Activated CD4-positive, alpha-beta memory T cell treated with anti-CD3 and anti-CD28 coated beads for 36 hours (primary cell): ENCODE measurements at places on chromosomes 5 and 9.

- DNase-seq = no peak
These were observed 273.7 kb upstream of the DMRT1 start for GRCh38 chr9:567747-568305.

GRCh38 chr5:76737846-76738245 lies 21.9 kb downstream of the F2R start:
- DNase-seq = peak; percentile 16

DNA sequence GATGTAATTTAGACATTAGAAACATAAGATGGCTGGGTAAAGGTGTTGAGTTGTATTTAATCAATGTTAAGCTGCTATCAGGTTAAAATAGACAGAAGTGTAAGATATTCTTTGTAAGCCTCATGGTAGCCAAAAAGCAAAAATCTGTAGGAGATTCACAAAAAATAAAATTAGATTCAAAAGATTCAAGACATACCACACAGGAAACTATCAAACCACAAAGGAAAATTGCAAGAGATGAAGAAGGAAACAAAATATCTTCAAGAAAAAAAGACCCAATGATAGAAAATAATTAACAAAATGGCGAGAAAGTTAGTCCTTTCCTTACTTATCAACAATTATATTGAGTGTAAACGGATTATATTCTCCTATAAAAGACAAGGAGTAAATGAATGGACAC lies 15.3 kb downstream of the XRCC4 start:
- DNase-seq = no peak

DNA sequence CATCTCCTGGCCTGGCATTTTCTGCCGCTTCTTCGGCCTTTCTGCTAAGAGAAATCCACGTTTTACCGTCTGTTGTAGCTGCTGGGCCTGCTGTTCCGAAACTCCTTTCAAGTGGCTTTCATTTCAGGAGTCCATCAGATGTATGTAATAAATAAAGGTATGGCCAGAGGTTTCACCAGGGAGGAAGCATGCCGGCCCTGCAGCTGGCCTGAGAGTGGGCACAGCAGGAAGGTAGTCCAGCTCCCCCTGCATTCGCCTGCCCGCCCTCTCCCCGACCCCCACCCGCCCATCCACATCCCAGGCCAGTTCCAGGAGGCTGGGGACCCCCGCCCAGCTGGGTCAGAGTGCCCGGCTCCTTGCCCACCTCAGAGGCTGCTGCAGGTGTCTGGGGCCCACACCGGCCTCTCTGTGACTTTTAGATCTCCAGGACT lies 46.4 kb upstream of the EXOC3 start:
- no peak for DNase-seq

- DNase-seq = no peak
These were observed 52.5 kb downstream of the EFNA5 start for GRCh38 chr5:107618242-107618641.

- no peak for DNase-seq
These were observed 431.4 kb upstream of the CCNG1 start for GRCh38 chr5:163005949-163006348.

- no peak for DNase-seq
These were observed 284.5 kb downstream of the TMEM38B start for GRCh38 chr9:105978826-105979225.

DNA sequence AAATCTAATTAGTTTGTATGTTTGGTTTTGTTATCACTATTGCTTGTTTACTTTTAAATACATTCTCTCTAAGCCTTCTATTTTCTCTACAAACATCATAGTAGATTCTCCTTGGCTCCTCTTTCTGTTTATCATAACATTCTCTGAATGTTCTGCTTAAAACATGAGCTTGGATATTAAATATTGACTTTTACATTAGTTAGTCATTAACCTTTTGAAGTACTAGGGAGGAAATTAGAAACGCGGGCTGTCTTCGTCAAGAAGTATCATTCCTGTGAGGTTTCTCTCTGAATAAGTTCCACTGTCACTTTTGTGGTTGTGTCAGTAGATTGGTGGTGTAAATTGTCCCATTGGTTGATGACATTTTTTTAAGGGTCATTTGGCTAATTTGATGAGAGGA lies 821.5 kb downstream of the EFNA5 start:
- no peak for DNase-seq

DNA sequence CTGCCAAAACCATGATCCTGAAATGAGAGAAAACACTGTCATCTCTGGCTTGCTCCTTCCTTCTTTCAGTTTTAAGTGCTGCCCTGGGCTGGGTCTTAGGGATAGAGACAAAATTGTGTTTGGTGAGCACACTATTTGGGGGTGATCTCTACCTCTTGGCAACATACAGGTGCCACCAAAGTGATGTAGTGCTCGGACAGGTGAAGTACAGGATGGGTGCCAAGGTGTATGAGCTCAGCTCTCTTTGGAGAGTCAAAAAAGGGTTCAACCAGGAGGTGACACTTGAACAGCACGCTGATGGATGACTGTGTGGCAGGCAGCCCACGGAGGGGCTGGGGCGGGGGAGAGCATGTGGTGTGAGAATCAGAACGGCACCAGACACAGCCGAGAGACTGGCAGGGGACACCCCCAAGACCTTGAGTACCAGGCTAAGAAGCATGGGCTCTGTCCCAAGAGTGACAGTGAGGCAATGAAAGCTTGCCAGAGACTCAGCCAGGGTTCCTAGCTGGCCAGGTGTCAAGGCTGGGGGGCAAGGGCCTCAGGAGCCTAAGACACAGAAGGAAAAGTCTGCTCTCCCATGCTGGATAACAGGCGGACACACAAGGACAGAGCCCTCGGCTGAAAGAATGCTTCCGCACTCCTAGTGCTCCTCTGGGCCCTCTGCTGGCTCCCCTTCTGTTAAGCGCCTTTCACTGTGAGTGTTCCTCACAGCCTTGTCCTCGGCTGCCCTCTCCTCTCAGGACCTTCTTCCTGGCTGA lies 2.5 kb downstream of the NHP2 start:
- no peak for DNase-seq

DNA sequence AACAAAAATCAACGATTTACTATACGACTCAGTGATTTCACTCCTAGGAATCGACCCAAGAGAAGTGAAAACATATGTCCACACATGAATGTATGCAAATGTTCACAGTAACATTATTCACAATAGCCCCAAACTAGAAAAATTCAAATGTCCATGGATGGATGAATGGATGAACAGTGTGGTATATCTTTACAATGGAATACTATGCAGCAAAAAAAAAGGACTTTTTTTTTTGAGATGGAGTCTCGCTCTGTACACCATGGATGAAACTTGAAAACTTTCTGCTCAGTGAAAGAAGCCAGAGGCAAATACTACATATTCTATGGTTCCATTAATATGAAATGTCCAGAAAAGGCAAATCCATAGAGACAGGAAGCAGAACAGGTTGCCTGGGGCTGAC lies 233.8 kb downstream of the ROR2 start:
- DNase-seq = no peak

DNA sequence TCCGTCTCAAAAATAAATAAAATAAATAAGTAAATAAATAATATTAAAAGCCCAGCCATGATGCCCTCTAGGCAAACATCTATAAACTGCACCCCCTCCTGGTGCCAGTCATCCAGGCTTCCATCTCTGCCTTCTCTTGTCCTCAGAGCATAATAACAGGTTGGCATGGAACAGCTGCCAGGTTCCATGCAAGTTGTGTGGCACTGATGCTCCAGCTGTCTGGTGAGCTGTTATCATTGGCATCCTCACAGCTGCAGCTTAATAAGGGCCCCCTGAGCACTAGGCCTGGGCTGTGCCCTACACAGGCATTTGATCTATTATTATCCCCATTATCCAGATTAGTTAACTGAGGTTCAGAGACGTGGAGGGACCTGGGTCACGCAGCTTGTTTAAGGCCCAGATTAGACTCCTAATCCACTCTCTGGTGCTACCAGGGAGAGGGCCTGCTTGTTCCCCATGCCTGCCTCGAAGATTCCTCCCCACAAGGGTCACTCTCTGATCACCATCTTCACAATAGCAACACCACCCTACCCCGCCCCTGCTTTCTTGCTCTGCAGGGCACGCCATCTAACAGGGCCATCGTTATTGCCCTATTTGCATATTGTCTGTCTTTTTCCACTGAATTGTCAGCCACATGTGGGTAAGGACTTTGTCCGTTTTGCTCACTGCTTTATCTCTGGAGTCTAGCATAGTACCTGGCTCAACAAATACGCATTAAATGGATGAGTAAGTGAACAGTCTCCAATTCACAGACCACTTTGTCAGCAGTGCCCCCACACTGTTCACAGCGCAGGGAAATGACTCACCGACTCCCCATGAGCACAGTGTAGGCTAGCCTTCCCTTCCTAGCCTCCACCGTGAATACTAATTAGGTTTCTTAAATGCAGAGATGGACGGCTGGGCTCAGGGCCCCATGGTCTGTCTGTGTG lies 1.5 kb upstream of the DNM1 start:
- no peak for DNase-seq

- DNase-seq = no peak
These were observed 73.9 kb downstream of the ATG10 start for GRCh38 chr5:82045554-82046275.

- DNase-seq = no peak
These were observed 51.0 kb downstream of the SH3PXD2B start for GRCh38 chr5:172403189-172403796.

- DNase-seq = no peak
These were observed 24.3 kb downstream of the EFNA5 start for GRCh38 chr5:107646418-107646817.

DNA sequence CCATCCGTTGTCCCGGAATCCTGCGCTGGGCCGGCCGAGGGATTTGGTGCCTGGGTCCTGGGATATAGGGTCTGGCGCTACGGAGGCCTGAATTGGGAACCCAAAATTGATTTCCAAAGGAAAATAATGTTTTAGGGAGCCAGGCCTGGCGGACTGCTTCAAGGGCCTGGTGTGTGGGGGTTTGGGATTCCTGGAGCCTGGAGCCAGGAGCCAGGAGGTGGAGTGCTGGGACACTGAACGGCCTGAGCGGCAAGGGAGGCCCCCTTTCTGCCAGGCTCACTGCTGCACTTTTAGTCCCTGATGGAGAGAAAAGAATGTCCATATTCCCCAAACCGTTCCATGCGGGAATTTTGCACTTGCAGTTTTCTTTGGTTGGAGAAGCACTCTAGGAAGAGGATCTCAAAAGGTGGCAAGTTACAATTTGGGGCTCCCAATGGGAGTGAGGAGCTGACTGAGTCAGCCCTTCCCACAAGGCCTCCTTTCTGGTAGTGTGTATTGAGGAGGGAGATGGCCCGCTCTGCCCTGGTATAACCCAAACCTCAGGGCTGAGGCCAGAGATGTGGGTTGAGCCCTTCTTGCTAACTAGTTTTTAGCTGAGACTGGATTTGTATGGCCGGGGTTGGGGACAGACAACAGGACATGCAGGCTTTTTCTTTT lies 2.2 kb downstream of the LMX1B start:
- no peak for DNase-seq
